ENCODE measurements at places on chromosomes 11 and 22.

DNA sequence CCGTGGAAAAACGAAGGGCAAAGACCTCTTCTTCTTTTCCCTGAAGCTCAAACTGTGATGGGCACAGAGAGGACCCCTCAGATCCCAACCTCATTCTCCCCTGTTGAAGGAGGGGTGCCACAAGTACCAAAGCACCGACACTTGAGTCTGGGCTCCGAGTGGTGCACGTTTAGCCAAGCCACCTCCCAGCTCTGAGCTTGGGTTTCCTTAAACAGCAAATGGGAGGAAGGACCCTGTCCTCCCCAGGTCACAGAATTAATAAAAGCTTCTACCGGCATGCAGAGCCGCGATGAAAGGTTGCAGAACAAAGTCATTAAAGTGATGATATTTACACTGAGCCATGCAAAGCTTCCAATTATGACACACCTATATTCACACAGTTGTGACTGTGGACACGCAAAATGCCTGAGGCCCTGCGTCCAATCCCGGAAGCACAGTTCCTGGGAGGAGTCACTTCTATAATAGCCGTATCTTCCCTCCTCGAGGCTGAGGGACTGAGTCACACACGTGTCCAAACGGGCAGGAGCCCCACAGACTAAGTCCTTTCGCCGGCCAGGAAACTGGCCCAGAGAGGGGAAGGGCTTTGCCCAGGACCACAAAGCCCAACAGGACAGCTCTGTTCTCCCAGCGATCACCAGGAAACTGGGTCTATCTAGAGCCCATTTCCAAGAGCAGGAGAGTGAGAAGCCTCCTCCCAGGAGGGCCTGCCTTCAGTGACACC, 922 bp upstream of the CSNK1E start:
- no peaks in the 10 kb centered on the region for H3K36me3 ChIP-seq
- H3K4me3 ChIP-seq = peak overlapping the region; percentile 41
- H3K27me3 ChIP-seq = no peaks in the 10 kb centered on the region
- H3K4me1 ChIP-seq = peaks cover 14% of the 10 kb centered on the region

- H3K4me3 ChIP-seq = no peak overlapping the region
- H3K4me1 ChIP-seq = no peaks in the 10 kb centered on the region
- H3K36me3 ChIP-seq = no peaks in the 10 kb centered on the region
- no peak for DNase-seq
- no peaks in the 10 kb centered on the region for H3K27me3 ChIP-seq
Observed at GRCh38 chr11:68643585-68643984, 40.8 kb upstream of the GAL start.

- H3K4me1 ChIP-seq = no peaks in the 10 kb centered on the region
- no peak overlapping the region for H3K4me3 ChIP-seq
- H3K27me3 ChIP-seq = no peaks in the 10 kb centered on the region
- no peaks in the 10 kb centered on the region for H3K36me3 ChIP-seq
- no peak overlapping the region for H3K27ac ChIP-seq
Observed at GRCh38 chr22:37575490-37576003, 4.3 kb downstream of the LGALS2 start.

DNA sequence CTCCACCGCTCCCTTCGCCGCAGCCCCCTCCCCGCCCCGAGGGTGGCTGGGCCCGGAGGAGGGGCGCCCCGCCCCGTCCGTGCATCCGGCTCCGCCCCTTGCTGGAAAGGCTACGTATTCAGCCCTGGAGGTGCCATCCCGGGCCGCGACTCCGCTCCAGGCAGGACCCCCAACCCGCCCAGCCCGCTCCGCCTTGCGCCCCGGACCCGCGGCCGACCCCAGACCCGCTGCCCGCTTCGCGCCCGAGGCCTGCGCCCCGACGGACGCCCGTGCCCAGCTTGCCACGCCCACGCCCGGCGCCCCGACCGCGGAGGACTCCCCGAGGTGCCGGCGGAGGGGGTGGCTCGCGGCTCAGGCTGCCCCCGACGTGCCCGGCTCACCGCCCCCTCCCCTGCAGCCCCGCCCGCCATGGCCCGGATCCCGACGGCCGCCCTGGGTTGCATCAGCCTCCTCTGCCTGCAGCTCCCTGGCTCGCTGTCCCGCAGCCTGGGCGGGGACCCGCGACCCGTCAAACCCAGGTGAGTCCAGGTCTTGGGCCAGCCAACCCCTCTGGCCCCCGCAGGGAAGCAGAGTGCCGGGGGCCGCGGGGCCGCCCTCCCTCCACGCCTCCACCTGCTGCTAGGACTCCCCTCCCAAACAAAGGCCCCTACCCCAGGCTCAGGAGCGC, at the start of gene ADM2:
ADM2 (plus strand) TSS at position 104 of the 667 bp plus-strand sequence; CDS start at position 409, 305 bp downstream.
- H3K4me3 ChIP-seq = no peak within 1 kb of the TSS
- no peak within 1 kb of the TSS for H3K27ac ChIP-seq
- peaks cover 18% of the 10 kb centered on the region for H3K27me3 ChIP-seq
- no peak for DNase-seq

DNA sequence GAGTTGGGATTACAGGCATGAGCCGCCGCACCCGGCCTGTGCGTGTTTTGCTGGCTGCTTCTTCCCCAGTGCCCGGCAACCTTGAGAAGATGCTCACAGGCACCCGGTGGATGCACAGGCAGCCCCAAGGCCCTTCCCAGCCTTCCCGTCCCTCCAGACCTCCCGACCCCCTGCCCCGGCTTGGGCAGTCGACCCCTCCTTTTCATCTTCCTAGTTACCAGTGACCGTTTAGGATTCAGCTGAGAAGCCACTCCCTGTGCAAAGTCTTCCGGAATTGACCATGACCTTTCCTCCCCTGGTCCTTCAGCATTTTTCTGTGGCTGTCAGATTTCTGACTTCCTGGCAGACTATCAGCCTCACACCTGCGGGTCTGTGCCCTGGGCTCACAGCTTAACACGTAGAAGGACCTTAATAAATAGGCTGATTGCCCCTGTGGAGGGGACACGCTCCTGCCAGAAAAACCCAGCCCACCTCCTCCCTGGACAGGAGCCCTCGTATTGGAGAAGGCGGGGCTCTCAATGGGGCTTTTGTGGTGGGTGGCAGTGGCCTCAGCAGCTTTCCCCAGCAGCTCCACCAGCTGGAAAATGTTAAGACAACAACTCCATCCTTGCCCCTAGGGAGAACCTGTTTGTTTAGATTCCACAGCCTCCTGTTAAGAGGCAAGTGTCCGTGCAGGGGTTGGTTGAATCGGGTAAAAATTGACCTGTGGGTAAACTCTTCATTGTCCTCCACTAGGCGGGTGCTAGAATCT, 10.4 kb upstream of the ANO1 start:
- no peaks in the 10 kb centered on the region for H3K27me3 ChIP-seq
- no peak overlapping the region for H3K27ac ChIP-seq
- H3K4me1 ChIP-seq = no peaks in the 10 kb centered on the region
- H3K36me3 ChIP-seq = no peaks in the 10 kb centered on the region

GRCh38 chr11:65654375-65655349, 8.1 kb downstream of the RELA start:
- H3K27ac ChIP-seq = peak overlapping the region; percentile 96
- peak; percentile 20 for DNase-seq
- no peaks in the 10 kb centered on the region for H3K27me3 ChIP-seq
- peaks cover 17% of the 10 kb centered on the region for H3K4me1 ChIP-seq

Measured in uterus (tissue), 4 donors.